ENCODE measurements at places on chromosomes 13 and 19.

DNA sequence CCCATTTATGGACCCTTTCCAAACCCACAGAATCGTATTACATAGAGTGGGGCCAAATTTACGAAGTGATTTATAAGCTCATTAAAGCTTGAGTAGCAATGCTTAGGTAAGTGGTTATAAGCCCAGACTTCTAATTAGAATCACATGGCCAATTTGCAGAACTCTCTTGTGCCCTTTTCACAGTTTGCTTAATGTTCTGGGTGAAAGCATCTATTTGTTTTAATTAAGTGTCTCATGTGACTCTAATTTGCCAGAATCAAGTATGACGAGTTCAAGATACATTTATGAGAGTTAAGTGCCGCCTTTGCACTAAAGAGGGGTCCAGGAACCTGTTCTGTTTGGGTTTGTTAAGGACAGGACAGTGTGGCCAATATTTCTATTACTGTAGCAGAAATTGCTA is 46.0 kb upstream of the ZNF681 start:
- no peak for DNase-seq

DNA sequence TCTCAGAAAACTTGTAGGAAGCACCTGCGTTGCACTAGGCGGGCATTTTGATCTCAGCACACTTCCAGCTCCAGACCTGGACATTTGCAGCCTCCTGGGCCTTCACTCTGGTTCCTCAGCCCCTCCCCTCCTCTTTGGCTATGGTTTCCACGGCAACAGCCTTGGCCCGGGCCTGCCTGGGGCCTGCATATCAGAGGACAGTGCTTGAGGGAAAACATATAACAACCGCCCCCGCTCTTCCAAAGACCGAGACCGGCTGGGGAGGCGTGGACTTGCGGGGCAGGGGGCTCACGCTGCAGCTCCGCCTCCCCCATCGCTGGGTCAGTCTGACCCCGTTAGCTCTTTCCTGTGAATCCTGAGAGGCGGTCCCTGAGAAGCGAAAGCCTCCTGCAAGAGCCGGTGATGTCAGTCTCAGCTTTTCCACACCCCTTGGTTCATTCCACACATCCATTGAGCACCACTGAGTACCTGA is 125.7 kb upstream of the PEG3 start:
- DNase-seq, result no peak

DNA sequence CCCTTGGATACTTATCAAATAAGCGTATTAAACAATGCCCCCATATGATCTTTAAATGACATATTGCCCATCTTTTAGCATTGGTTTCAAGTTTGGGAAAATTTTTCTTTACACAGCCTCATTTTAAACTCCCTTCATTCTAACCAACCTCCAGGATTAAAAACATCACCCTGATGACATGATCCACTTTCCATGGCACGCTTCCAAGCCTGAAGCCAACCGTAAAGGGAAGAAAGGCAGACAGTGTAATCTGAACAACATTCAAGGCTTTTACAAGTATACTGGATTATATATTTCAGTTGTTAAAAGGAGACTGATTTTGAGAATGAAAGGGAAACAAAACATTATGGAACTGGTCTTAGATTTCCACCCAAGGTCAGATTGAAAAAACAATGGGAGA is 1721.9 kb downstream of the OLFM4 start:
- DNase-seq, result no peak

- DNase-seq, result no peak
These were observed 24.6 kb upstream of the ATP1A3 start for GRCh38 chr19:42018503-42019193.

GRCh38 chr13:66663711-66664110 is 566.4 kb downstream of the PCDH9 start:
- DNase-seq, result no peak

- no peak for DNase-seq
These were observed 251.3 kb downstream of the MAB21L1 start for GRCh38 chr13:35225159-35225558.

DNA sequence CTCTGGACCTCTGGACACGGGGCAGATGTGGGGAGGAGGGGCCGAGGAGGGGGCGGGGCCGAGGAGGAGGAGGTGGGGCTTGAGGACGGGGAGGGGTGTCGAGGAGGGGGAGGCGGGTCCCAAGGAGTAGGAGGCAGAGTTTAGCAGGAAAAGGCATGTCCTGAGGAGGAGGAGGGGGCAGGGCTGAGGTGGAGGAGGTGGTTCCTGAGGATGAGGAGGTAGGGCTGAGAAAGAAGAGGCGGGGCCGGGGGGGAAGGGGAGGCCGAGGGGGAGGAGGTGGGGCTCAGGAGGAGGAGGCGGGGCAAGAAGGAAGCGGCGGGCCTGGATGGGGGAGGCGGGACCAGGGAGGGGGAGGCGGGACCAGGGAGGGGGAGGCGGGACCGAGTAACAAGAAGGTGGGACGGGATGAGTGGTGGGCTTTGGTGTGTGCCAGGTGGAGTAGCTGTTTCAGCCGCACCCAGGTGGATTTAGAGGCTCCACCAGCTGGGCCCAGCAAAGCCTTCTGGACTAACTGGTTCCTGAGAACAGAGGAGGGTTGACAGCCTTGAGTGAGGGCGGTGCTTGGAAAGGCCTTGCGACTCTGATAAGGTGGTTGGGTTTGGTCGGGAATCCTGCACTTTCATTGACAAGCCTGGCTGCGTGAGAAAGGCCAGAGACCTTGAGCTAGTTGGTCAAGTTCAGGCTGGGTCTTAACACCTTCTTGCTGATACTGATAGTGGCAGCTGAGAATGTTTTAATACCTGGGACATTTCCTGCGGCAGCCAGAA is 7.7 kb downstream of the TECR start:
- no peak for DNase-seq

- no peak for DNase-seq
These were observed 51.3 kb downstream of the MBNL2 start for GRCh38 chr13:97273341-97273831.

DNA sequence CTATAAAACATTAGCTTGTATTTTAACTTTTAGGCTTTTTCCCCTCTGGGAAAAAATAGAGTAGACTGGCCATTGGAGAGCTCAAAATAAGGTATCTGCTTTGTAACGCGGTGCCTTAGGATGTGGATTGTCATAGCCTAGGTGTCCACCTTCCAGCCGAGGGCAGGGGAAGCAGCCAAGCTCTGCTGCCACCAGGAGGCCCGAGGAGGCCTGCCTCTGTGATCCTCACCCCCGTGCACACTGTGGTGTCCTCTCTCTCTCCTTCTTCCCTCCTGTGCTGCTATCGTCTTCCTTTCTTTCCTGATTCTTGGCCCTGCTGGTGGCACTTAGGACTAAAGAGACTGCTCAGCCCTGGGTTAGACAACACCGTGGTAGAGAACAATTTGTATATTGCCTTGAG is 11.3 kb downstream of the HNRNPM start:
- DNase-seq, result no peak

DNA sequence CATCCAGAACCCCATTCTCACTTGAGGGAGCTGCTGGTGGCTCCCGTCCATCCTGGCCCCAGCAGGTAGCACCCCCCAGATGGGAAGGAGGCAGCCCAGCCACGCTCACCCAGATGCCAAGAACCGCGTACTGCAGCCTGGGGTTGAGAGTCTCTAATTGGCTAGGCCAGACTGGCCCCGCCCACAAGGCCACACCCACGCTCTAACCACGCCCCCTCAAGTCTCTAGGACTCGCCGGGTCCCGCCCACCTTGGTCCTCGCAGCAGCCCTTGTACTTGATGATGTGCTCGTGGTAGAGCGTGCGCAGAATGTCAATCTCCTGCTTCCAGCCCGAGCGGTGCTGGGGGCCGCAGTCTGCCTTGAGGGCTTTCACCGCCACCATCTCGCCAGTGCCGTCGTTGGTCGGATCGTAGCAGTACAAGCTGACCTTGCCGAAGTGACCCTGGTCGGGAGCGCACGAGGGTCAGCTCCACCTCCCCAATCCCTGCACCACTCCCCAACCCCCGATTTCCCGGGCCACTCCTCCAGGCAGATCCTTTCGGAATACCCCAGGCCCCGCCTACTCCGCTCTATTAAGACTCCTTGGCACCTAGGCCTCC is 14.5 kb upstream of the ICAM3 start:
- no peak for DNase-seq

DNA sequence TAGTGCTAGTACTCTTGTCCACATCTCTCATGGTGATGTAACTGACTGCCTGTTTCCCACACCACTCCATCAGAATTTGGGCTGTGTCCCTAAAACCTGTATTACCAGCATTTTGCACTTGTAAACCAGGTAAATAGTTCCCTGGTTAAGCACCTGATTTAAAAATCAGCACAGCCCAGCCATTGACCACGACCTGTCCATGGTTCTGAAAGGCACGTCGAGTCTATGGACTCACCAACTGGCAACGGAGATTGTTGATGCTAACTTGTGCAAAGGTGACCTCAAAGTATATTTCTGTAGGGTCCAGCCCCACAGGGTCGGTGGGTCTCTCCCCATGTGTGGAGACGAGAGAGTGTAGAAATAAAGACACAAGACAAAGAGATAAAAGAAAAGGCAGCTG is 46.7 kb upstream of the ZNF835 start:
- no peak for DNase-seq

- DNase-seq, result no peak
These were observed 814.2 kb upstream of the SLITRK5 start for GRCh38 chr13:86856991-86857390.

- no peak for DNase-seq
These were observed 193.3 kb downstream of the SLC7A1 start for GRCh38 chr13:29402166-29402636.

GRCh38 chr13:71906448-71906847 is 39.4 kb upstream of the DACH1 start:
- no peak for DNase-seq

DNA sequence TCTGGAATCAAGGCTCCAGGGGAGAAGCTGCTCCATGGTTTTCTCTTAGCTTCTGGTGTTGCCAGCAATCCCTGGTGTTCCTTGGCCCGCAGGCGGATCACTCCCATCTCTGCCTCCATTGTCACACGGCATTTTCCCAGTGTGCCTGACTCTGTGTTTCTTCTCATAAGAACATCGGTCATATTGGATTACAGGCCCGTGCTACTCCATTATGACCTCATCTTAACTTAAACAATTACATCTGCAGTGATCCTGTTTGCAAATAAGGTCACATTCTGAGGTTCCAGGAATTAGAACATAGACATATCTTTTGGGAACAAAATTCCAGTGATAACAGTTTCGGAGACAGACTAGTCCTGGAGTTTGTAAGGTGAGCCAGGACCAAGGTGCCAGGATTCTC is 23.5 kb upstream of the ALOX5AP start:
- no peak for DNase-seq

- DNase-seq, result no peak
These were observed 285.8 kb upstream of the PCDH9 start for GRCh38 chr13:67515895-67516294.

Measured in stimulated activated CD8-positive, alpha-beta memory T cell treated with anti-CD3 and anti-CD28 coated beads, Interleukin-2, amount 100 ng/mL, for 1 hour (primary cell).